Stimulated activated CD8-positive, alpha-beta memory T cell treated with anti-CD3 and anti-CD28 coated beads, Interleukin-15, amount 100 ng/mL, for 1 hour (primary cell): ENCODE measurements at places on chromosomes 2 and 18.

DNA sequence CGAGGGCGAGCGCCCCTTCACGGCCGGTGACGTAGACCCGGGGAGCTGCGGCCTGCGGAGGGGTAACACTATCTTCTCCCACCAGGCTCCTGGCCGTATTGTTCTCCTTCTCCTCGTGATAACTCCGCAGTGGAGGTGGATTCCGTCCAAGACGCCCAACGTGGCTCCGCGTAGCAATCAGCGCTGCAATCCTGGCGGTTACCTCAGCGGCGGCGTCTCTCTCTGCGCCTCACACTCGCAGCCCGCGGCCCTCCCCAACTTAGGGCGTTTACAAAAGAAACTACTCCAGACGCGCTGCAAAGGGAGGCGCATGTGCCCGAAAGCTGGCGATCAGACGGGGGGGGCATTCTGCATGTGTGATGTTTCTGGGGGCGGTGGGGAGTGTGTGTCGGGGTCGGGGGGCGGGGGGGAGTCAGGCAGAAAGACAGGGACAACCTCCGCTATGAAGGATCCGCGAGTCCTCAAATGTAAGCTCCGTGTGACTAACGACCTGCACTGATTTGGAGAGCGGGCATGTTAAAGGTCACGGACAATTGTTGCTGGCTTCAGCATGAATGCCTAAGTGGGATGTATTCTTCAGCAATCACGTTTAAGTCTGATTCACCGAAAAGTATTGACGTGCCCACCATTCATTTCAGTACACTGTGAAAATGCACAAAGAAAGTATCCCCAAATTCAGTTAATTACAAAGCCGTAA is 1.3 kb upstream of the ZNF516 start:
- no peak for DNase-seq

DNA sequence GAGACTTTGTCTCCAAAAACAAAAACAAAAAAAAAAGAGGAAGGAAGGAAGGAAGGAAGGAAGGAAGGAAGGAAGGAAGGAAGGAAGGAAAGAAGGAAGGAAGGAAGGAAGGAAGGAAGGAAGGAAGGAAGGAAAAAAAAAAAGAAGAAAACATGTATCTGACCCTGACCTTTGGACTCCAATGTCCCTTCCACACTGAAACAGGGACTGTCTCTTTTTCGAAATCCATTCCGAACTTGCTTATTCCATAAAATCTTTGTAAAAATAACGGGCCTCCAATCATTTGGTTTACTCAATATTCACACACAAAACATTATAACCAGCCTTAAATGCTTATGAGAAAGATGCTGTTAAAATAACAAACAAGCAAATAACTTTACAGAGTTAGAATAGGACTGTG is 225.7 kb downstream of the TCF4 start:
- no peak for DNase-seq

DNA sequence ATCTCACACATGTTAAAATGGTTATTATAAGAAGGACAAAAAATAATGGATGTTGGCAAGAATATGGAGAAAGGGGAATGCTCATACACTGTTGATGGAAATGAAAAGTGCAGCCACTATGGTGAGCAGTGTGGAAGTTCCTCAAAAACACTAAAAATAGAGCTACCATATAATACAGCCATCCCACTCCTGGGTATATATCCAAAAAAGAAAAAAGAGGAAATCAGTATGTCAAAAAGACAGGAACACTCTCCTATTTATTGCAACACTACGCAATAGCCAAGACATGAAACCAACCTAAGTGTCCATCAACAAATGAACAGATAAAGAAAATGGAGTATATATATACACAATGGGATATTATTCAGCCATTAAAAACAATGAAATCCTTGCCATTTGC is 642.6 kb downstream of the RNF144A start:
- no peak for DNase-seq

DNA sequence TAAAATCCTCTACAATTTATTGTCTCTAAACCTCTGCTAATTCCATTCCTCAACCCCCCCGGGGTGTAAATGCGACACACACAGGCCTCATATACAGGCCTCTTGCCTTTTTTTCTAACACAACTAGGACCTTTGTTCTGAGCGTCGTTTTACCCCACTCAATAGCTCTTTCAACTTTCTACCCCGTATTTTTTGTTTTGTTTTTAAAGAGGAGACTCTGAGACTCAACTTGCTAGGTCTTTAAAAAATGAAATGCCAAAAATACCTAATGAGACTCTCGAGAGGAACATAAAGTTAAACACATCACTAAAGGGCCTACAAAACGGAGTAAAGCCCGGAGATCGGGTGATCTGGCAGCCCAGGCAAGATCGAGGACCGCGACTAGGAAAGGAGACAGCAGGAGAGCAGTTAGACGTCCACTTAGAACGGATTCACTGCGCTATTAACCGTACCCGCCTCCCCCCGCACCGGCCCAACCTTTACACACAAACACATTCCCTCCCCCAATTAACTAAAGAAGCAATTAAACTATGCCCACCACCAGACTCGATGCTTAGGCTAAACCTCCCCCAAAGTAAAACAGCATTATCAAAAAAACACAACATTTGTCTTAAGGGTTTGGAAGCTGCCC is 1.7 kb downstream of the TRIP12 start:
- no peak for DNase-seq

DNA sequence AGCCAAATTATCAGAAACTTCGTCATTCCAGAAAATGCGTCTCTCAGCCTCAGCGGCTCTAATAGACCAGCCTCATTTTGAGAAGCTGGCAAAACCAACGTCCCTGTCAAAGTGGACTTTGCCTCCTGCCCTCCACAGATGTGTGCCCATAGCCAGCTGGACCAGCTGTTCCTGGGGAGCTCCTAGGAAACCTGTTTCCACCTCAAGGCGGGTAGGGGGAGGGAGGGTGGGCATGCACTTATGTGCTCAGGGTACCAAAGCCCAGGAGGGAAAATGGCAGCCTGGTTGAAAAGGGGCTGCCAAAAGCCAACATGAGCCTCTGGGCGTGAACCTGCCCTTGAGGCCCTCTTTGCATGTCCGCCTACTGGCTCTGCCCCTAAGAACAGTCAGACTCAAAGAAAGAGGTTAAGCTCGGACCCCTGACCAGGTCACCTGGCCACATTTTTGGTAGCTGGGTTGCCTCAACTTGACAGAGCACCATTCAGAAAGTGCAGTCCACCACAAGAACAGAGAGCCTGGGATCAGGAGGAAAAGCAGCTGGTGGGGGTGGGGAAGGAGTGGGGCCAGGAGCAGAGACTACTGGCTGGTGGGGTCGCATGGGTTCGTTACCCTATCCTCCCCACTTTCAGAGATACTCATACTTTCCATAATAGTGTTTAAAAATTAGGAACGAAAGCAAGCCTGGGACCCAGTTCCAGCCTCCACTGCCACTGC is 3.5 kb downstream of the PER2 start:
- no peak for DNase-seq

- no peak for DNase-seq
These were observed 6.8 kb upstream of the PXDN start for GRCh38 chr2:1750933-1751766.

DNA sequence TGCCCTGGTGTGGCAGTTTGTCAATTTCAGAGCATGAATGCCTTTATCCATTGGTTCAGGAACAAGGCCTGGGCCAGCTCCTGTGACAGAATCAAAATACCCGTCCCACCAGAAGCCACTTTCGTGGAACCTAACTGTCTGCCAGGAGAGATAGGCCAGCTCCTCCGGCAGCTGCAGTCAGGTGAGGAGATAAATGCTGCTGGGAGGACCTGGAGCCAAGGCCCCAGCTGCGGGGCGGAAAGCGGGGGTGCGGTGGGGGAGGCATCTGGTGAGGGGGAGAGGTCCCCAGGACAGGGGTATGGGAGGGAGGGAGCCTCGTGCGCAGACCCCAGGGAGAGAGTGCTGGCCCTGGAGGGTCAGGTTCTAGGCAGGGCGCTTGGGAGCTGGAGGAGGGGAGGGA is 4.4 kb upstream of the ASB1 start:
- DNase-seq = no peak

DNA sequence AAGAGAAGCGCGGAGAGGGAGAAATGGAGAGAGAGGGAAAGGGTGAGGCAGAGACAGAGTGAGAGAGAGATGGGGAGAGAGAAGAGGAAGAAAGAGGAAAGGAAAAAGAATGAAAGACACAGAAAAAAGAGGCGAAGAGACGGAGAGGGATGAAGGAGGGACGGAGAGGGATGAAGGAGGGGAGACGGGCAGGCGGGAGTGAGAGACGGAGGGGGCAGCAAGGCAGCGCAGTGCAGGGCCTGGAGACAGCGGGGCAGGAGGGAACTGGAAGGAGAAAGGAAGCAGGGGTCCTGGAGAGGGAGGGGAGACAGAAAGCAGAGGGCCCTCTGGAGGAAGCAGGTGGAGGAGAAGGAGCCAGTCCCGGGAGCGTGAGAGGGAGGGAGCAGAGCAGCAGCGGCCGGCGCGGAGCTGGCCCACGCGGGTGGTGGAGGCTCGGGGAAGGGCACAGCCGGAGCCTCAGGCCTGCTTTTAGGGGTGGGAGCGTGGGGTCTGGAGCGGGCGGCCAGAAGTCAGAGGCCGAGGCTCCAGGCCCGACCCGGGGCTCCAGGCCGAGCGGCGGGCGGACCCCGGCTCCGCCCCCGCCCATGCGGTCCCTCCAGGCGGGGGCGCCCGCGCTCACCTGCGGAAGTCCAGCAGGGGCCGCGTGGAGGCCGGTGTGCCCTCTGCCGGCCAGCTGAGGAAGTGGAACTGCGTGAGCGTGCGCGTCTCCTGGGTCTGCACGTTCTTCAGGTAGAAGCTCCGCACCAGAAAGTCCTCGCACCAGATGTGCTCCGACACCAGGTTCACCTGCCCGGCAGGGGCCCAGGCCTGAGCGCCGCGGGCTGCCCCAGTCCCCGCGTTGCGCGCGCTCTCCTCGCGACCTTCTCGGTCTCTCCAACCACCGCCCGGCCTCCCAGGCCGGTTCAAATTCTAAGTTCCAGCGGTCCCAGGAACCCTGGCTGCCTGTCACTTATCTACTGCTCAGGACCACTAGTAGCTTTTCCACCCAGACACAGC is 14.5 kb downstream of the PTPRN start:
- DNase-seq = peak; percentile 70

DNA sequence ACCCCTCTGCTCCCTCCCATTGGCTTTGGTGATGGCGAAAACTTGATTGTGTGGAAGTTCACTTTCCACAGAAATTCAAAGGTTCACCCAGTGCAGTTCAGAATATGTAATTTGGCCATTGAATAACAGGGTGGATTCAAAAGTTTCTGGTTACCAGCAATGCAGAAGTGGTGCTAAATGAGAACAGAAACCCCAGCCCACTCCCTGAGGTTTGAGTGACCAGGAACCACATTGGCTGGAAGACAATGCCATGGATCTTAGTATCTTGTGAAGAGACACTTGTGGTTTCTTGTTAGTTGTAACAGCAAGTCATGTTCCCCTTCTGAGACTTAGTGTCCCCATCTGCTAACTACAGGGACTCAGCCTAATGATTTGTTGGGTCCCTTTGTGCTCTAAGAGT is 49.8 kb downstream of the QPCT start:
- no peak for DNase-seq

DNA sequence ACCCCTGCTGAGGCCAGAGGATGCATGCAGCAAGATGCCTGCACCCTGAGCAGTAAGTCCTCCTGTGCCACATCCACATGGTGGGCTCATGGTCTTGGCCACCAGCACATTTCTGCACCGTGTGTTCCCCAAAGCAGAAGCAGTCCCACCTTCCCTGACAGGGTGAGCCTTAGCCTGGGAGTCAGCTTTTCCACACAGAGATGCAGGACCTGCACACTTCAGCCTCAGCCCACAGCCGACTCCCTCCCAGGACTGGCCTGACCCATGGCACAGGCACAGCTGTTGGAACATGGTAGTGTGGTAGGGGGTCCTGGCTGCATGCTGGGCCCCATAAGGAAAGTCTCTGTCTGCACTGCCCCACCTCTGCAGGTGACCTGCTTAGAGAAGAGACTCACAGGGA is 5.0 kb downstream of the SNED1 start:
- DNase-seq = no peak

GRCh38 chr2:230872151-230872967 is 7.6 kb downstream of the ITM2C start:
- no peak for DNase-seq

DNA sequence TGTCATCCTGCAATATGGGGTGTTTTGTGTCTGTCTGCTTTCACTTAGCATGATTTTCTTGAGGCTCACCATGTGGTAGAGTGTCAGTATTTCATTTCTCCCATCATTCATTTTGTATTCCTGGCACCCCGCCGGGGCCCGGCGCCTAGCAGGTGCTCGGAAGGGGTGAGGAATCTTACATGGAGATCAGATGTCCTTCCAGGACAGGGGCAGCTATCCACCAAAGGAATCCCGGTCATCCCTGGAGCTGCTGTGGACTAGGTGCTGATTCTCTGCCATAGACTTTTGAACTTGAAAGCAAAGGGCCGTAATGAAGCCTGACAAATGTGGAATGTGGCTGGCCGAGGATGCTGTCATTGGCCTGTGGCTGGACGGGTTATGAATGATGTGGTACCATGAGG is 2.4 kb downstream of the PRELID3A start:
- no peak for DNase-seq

GRCh38 chr2:168343586-168343985 is 96.2 kb upstream of the STK39 start:
- DNase-seq = no peak

GRCh38 chr2:217691920-217692666 is 310.7 kb downstream of the TNS1 start:
- no peak for DNase-seq

GRCh38 chr2:189305291-189305943 is 125.9 kb upstream of the COL5A2 start:
- DNase-seq = no peak

DNA sequence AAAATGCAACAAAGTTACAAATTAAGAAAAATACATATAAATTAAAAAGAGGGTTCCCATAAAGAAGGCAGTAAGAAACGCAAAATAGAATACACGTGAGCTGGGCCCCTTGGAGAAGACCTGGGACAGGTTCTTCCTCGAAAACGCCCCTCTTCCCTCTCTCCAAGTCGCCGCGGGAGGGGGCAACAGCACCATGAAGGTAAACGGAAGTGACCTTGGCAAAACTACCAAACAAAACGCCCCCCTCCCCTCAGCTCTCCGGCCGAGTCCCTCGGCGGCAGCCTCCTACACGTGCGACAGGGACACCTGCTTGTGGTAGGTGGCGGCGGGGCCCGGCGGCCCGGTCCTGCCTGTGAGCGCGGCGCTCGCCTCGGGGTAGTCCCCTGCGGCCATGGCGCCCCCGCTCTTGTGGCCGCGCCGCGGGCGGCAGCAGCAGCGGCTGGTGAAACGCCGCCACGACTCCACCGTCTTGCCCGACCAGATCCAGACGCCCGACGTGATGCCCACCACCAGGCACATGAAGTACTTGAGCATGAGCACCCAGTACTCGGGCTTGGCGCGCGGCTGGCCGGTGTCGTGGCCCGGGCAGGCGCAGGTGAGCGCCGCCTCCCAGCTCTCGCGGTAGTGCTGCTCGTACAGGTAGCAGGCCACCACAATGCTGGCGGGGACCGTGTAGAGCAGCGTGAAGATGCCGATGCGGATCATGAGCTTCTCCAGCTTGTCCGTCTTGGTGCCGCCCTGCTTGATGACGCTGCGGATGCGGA is 2.8 kb downstream of the FZD5 start:
- no peak for DNase-seq
